ENCODE measurements at places on chromosomes 13 and 19.

- no peak for DNase-seq
These were observed 35.2 kb upstream of the GRTP1 start for GRCh38 chr13:113398963-113399754.

DNA sequence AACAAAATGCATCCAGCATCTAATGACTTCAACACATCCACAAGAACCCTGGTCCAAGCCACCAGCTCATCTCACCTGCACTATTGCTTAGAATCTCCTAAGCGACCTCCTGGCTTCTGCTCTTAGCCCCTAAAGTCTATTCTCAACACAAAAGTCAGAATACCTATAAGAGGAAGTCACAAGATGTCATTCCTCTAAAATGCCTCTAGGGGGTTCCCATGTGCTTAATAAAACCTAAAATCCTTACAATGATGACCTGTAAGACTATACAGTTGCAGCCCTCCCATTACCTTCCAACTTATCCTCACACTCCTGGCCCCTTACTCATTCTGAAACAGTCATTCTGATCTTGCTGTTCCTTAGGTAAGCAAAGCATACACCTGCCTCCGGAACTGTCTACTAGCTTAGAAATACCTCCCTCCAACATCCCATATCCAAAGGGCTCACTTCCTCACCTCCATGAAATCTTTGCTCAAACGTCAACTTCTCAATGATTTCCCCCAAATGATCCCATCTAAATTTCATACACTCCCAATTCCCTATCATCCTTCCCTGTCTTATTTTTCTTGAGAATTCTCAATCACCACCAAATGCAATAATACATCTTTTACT, 10.0 kb downstream of the ATP7B start:
- no peak for DNase-seq

GRCh38 chr13:18948664-18949488, 232.7 kb downstream of the TUBA3C start:
- no peak for DNase-seq

DNA sequence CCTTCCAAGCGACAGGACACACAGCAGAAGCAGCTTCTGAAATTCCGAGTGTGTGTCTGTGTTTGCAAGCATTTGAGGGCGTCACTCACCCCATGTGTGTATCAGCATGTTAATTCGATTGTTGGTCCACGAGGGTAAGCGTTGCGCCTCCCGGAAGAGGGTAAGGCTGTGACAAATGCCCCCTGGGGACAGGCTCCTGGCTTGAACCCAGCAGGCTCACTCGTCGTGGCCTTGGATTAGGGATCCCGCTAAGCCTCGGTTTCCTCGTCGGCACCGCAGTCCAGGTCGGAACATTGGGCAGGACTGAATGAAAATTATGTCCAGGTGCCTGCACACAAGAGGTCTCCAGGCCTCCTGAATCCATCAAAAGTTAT, 606 bp upstream of the STXBP2 start:
- DNase-seq = no peak

DNA sequence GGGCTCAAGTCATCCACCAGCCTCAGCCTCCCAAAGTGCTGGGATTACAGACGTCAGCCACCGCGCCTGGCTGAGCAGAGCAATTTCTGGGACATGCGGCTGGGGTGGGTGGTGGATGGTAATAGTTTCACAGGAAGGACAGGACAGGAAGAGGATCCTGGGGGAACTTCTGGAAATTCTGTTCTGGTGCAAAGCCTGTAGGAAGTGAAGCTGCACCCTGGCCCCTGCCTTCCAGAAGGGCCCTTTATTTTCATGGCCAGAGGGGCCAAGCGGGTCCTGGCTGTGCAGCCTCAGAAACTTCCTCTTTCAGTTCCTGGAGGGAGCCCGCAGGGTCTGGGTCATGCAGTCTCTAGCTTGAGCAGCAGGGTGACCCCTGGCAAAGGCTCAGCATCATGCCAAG, 15.7 kb downstream of the FEM1A start:
- DNase-seq = no peak

DNA sequence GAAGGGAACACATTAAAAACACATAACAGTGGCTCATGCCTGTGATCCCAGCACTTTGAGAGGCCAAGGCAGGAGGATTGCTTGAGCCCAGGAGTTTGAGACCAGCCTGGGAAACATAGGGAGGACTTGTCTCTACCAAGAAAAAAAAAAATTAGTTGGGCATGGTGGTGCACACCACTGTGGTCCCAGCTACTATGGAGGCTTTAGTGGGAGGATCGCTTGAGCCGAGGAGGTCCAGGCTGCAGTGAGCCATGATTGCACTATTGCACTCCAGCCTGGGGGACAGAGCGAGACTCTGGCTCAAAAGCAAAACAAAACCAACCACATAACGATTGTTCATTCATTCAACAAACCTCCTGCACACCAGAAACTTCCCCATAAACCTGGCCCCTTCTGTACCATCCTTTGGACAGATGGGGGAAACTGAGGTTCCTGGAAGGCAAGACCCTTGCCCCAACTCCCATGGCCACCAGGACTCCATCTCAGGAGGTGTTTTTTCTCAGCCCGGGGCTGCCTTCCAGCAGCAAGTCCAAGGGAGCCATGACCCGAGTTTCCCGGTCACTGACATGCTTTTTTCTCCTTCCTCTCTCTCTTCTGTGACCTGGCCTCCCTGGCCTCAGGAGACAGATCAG, 4.3 kb downstream of the FOSB start:
- DNase-seq = no peak

- DNase-seq = no peak
These were observed 1623.4 kb upstream of the PRR20A start for GRCh38 chr13:55517312-55517711.

- no peak for DNase-seq
These were observed 558.5 kb downstream of the RFC3 start for GRCh38 chr13:34376483-34376882.

DNA sequence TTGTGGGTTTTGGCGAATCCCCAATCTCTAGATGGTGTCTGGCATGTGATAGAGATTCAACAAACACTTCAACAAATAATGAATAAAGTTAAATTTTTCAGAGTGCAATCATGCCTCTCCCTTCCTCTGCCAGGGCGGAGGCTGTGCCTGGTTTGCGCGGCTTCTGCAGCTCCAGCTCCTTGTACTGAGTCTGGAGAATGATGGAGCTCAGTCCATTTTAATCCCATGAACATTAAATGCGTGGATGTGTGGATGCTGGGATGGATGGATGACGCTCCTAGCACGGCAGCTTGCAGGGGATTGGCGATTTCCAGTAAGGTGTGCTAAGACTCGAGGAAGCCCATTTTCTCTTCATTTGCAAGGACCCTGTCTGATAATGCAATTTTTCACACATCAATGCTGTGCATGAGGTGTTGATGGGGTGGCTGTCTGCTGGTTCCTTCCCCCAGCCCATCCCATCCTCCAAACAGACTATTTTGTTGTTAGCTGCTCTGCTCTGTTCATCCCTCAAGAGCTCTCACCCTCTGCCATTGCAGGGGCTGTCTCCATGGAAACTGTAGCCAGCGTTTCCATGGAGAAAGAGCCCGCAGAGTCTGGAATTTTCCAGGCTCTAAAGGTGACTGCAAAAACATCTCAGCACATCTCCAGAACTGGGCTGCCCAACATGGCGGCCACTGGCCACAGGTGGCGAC, 92.6 kb upstream of the PEG3 start:
- no peak for DNase-seq

- DNase-seq = no peak
These were observed 24.5 kb downstream of the UBA2 start for GRCh38 chr19:34452723-34453122.

DNA sequence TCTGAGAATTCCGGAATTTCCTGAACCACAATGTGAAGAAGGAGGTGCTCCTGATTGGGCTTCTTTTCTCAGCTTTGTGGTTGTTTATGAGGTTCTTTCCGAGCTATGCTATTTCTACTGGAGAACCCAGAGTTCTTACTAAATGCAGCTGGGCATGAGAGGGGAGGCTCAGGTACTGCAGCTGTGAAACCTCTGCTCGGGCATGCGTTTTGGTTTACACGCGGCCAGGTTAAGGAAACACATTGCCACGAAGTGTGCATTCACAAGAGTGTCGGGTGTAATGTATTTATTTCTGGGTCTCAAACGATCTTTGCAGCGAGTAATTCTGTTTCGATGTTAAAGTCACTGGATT, 661 bp upstream of the MIR17HG start:
- no peak for DNase-seq

DNA sequence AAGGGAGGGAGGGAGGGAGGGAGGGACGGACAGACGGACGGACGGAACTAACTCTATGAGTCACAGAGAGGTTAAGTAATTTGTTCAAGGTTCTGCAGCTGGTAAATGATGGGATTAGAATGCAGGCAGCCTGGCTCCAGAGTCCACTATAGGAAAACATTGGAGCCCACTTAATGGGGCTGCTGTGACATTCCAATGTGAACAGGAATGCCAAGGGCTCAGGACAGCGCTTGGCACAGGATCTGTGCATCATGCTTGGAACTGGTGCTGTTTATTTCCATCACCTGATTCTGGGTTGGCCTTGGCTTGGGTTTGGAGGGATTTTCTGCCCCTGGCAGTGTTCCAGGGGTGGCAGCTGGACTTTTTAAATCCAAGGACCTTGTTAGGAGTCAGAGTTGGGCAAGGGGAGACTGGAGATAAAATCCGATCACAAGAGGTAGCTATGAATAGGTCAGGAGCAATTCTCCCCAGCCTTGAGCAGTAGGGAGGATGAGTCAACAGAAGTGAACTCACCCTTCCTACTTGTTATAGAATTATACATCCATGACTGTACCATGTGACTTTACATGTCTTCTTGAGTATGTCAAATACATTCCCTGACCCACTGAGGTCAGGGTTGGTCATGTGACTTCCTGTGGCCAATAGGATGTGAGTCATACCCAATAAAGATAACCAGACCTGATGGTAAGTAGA, 7.8 kb upstream of the HIF3A start:
- DNase-seq = no peak

DNA sequence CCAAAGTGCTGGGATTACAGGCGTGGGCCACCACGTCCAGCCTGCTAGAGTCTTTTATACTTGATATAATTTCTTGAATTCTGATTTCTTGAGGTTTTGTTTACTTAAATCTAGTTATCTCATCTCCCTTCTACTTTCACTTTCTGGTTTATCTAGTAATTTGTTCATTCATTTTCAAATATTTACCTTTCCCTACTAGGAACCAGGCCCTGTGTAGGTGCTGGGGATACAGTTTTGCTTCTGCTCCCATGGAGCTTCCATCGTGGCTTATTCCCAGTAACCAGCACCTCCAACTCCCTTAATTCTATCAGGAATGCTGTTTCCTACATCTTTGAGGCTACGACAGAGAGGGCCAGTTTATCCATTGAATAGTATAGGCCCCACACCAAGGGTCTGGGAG, 24.1 kb upstream of the TRIM13 start:
- no peak for DNase-seq

GRCh38 chr13:113022391-113022744, 53.4 kb downstream of the MCF2L start:
- DNase-seq = no peak

GRCh38 chr13:72258340-72258981, 391.5 kb upstream of the DACH1 start:
- peak; percentile 65 for DNase-seq
